ENCODE measurements at places on chromosomes 2 and 18.

DNA sequence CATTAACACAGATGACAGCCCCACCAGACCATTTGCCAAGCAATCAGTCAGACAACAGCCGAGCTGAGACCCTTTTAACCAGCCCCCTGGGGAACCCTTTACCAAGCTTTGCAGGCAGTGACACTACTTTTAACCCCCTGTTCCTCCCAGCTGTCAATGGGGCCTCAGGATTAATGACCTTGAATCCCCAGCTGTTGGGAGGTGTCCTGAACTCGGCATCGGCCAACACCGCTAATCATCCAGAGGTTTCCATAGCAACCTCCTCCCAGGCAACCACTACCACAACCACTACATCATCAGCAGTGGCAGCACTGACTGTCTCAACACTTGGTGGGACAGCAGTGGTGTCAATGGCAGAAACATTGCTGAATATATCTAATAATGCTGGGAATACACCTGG lies 160.9 kb upstream of the EPC2 start:
- no peak for DNase-seq

DNA sequence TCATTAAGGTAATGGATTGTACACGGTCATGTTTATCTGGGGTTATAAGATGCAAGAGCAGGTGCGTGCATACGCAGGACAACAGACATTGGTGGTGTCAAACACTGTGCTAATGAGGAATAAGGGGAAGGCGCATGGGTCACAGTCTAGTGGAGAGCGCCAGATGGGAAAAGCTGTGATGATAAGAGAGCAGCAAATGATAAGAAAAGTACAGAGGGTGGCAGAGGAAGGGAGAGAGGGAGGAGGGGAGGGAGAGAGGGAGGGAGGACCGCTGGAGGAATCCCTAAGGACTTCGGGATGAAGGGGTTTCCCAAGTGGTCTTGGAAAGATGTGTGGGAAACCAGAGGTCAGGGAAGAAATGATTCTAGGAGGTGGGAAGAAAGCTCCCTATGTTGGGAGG lies 2.9 kb downstream of the TNFRSF11A start:
- no peak for DNase-seq

DNA sequence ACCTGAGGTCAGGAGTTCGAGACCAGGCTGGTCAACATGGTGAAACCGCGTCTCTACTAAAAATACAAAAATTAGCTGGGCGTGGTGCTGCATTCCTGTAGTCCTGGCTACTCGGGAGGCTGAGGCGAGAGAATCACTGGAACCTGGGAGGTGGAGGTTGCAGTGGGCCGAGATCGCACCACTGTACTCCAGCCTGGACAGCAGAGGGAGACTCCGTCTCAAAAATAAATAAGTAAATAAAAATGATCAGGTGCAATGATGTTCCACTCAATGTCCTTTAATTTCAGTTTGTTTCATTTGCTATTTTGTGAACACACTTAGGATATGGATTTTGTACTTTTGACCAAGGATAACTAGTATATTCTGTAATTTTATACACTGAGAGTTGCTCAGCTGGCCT lies 9.3 kb downstream of the HADHA start:
- no peak for DNase-seq

- no peak for DNase-seq
Observed at GRCh38 chr2:239275847-239276831, 124.7 kb downstream of the HDAC4 start.

DNA sequence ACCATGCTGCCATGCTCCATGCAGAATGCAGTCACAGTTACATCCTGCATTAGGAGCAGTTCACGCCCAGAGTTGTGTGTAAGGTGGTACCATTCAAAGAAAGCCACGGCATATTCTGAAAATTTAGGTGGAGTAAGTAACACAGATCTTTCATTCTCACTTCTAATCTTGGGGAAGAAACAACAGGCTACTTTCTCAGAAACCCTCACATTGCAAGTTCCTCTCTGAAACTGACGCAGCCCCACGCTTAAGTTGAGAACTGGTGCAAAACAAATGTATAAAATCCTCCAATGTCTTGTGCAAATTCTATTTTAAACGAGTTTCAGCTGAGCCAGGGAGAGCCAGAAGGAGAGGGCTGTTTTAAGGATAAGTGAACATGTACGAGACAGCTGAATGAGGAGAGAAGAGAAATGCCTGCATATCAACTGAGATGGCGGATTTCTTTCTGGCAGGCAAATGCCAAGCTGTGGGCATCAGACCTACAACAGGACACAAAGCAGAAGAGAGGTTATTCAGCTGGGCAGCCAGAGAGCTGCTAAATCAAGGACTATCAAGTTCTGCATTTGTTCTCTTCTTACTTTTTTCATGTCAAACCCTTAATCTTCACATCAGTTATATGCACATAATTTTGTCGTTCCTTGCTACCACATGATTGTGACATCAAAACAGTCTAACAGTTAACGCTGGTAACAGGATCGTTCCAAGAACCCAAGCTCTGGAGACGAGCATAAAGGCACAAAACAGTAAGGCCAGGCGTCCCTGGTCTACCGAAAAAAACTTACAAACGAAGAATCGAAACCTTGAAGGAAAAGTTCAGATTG lies 6.4 kb downstream of the ARL4C start:
- no peak for DNase-seq

GRCh38 chr2:127565261-127566138 lies 30.0 kb downstream of the MYO7B start:
- DNase-seq, result no peak
